Kidney capillary endothelial cell (primary cell): ENCODE measurements at places on chromosomes 16 and 17.
A peak's percentile ranks its signal among the peaks of the same experiment; 100 is the strongest.

DNA sequence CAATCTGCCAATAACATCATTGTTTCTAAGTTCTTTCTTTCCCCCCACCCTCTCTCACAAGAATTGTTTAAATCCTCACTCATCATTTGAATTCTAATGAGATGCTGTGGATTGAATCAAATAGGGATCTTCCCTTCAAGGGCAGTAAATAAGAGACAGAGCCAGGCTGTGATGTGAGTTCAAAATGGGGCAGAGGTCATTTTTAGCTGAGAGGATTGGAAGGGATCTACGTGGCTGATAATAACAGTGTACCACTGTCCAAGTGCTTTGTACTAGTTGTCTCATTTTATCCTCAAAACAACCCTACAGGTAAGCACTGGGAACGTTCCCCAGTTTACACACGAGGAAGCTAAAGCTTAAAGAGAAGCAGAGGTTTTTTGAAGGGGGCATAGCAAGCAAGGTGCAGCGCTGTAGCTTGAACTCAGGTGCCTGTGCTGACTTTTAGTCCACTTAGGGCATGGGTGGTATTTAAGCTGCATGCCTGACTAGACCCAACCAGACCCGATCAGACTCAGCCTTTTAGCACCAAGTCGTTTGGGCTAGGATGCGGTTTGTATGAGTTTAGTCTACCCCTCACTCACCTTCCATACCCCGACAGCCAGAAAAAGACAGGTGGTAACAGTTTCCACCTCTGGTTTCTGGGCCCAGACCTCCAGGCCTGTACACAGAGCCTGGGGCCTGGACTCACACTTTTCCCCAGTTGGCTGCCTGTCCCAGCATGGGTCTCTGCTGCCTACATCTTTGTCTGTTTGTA, 39.2 kb upstream of the CCR7 start:
- no peak for DNase-seq

DNA sequence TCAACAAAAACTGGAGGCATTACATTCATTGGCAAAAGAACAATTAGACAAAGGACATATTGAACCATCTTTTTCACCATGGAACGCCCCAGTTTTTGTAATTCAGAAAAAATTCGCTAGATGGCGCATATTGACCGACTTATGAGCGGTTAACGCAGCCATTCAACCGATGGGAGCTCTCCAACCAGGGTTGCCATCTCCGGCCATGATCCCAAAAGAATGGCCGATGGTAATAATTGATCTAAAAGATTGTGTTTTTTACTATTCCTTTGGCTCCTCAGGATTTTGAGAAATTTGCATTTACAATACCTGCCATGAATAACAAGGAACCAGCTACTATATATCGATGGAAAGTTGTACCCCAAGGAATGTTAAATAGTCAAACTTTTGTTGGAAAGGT, 21.4 kb downstream of the ALOX15B start:
- DNase-seq: peak; percentile 67

GRCh38 chr17:7912927-7913524, 3.1 kb downstream of the RNF227 start:
- DNase-seq: peak; percentile 57

- DNase-seq: no peak
Observed at GRCh38 chr17:76304226-76305134, 3.6 kb downstream of the QRICH2 start.

DNA sequence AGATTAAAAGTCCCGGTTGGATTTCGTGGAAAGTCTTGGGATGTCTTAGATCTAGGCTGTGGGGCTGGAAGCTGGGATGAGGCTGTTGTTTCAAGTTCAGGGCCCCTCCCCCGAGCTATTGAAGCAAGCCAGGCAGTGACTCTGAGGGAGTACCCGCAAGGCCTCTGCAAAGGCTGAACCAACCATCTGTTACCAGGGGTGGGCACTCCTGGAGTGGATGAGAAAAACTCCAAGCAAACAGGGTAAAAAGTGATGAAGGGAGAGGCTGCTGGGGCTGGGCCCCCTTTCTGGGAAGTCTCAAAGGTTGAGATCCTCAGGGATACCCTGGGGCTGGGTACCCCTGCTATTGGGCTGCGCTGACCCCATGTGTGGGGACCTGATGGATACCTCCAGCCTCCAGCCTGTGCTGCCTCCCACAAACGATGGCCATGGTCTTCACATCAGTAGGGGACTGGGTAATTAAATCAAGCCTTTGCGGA, 82.4 kb upstream of the KIFC3 start:
- DNase-seq: no peak

GRCh38 chr17:76204277-76204676, 36.0 kb downstream of the RNF157 start:
- DNase-seq: peak; percentile 28

GRCh38 chr16:3945751-3946603, 65.5 kb upstream of the CREBBP start:
- peak; percentile 55 for DNase-seq

DNA sequence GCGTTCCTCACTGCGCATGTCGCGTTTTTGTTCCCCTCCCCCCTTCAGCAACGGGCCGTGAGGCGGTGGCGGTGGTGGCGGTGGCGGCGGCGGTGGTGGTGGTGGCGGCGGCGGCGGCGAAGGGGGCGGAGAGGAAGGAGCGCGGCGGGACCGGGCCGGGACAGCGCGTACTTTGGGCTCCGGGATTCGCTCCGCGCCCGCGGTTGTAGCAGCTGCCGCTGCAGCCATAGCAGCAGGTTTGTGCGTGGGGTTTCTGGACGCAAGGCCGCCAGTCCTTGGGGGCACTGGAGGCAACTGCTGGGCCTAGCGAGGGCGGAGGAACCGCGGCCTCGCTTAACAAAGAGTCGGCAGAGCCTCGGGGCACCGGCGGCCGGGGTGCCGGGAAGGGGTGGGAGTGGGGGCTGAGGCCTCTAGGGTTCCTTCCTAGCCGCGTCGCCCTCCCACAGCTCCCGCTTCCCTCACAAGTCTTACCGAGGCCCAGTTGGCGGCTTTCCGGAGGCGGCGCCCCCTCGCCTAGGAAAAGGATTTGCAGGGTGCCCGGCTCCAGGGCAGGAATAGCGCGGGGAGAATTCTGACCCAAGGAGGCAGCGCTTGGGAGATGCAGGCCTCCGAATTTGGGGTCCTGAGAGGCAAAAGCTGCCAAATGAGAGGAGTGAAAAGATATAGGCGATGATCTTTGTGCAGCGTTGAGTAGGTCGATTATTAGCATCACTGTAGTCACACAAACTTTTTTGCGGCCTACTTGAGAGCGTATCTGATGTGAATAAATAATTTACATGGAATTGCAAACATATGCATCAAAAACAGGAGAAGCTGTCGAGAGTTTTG, at the start of gene DDX42:
TSS of gene DDX42 (plus strand) at position 30 of the 828 bp plus-strand sequence. CDS start 12,880 bp downstream, outside the sequence.
- peak; percentile 46 for DNase-seq

GRCh38 chr17:72434991-72435618, 314.3 kb downstream of the SOX9 start:
- no peak for DNase-seq

GRCh38 chr17:83068641-83069570, 10.5 kb upstream of the METRNL start:
- DNase-seq: no peak

DNA sequence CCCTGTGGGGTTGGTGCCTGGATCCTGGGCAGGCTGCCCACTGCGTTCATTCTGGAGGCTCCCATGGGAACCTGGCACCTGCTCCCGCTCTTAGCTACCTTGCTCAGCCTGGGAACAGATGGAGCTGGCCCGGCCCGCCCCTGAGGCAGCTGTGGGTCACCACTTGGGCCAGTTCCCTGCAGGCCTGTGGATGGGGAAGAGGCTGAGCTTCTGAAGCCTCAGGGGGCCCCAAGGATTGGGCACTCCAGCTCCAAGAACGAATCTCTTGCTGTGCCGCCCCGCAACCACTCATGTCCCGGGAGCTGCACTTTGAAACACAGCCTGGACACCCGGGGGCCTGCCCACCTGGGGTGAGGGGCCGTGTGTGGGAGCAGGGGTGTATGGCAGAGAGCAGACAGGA, 37.7 kb downstream of the BAHCC1 start:
- no peak for DNase-seq

- DNase-seq: no peak
Observed at GRCh38 chr16:70790815-70791214, 10.1 kb downstream of the VAC14 start.

DNA sequence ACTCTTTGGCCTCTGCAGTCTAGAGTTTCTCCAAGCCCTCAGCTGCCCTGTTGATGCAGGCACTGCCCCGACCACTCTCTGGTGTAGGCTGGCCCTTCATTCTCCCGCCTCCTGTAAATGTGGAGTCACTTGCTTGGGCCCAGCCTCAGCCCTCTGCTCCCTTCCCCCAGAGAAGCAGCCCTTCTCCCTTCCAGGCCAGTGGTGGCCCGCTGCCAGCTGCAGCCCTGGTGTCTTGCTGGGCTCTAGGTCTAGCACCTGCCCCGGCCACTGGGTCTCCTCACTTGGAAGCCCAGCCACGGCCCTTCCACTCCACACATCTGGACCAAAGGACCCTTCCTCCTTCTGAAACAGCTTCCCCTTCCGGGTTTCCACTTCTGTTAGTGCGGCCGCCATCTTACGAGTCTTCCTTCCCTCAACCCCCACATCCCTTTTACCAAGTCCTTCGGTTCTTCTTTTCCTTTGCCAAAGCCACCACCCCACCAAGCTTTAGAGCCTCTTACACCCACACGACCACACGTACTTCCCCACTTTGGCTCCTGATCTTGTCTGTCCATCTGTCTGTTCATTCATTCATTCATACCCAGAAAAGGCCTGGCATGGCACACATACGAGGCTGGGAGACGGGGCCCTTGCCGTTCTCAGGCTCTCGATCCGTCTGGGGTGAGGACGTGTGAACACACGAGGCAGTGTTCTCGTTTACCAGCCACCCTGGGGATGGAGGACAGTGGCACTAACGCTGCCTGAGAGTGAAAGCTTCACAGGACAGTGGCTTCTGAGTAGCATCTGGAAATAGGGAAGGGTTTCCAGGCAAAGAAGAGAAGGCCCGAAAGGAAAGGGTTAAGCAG, 68.0 kb downstream of the ABR start:
- DNase-seq: no peak

DNA sequence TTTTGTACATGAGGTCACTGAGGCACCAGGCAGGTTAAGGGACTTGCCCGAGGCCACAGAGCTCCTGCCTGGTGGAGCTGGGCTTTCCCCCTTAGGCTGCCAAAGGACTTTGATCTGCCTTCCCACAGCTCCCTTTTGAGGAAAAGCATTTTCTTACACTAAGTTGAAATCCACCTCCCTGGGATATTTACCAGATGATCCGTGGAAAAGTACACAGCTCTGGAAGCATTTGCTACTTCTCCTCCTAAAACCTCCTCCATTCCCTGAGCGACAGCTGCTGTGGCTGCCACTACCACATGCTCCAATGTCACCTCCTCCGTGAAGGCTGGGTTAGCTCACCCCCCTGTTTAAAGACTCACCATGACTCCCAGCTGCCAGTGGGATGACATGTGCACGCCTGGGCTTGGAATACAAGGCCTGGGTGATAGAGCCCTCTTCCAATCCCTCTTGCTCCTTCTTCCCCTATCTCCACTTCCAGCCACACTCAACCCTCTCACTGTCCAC, 1.2 kb upstream of the MPRIP start:
- peak; percentile 21 for DNase-seq

DNA sequence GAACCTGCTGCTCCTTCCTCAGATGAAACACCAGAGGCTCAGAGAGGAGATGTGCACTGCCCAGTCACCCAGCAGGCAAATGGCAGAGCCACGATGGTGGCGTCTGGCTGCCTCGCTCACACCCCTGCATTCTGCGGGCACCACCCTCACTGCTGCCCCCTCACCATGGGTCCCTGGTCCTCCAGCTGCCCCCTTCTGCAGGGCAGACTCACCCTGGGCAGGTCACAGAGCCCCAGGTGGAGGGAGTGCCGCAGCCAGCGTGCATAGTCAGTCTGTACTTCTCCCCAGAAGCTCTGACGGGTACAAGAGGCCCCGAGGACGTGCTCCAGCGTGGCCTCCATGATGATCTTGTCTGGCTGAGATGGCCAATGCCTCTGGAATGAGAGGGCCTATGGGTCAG, 52.9 kb downstream of the RMI2 start:
- no peak for DNase-seq

DNA sequence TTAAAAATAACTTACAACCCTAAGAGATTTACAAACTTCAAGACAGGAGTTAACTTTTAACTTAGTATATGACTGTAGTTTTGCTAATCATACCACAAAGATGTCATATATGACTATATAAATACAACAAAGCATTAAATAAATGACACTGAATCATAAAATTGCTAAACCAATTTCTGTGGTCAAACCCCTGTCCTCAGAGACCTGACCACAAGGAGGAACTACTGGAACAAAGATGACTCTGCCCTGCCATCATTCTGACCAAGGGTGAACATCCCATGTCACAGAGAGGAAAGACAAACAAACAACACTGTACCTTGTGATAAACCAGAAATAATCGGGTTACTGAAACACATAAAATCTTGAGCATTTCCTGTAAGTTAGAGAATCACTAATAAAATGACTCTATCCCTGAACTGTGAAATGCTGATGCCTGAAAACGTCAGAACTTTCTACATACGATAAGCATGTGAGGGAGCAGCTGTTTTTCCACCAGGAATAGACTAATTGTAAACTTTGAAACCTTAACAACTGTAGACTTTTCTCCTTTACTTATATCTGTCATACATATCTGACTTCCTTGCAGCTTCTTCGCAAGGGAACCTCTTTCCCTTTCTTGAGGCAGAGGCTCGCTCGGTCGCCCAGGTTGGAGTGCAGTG, 47.9 kb downstream of the WDR59 start:
- DNase-seq: no peak

GRCh38 chr17:78724544-78724943, 57.5 kb downstream of the CYTH1 start:
- no peak for DNase-seq

GRCh38 chr17:56125830-56126819, 27.1 kb upstream of the ANKFN1 start:
- DNase-seq: peak; percentile 42

- DNase-seq: no peak
Observed at GRCh38 chr16:82379551-82379950, 209.5 kb upstream of the MPHOSPH6 start.

DNA sequence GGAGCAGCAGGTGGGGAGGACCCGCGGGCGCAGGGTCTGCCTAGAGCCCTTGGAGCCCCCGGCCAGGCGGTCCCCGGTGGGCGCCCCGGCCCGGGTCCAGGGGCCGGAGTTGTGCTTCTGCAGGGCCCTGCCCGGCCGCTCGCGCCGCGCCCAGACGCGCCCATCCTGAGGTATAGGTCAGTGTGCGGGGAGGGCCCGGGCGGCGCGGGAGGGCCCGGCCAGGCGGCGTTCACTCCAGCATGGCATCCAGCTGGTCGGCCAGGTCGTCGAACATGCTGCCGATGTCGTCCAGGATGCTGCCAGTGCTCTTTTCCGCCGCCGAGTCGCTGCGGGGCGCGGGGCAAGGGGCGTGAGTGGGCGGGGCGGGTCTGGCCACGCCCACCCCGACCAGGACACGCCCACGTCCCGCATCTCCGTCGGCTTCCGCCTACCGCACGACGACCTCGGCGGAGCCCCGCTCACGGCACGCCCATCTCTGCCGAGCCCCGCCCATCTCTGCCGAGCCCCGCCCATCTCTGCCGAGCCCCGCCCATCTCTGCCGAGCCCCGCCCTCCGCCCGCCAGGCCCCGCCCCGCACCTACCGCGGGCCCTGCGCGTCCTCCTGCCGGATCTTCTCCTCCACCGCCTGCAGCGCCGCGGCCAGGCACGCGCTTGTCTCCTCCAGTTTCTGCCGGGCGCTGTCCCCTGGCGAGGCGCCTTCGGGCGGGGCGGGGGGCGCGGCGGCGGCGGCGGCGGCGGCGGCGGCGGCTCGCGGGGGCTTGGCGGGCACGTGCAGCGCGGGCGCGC, 17.9 kb downstream of the CASKIN1 start:
- DNase-seq: peak; percentile 41
